Iris pigment epithelial cell (primary cell): ENCODE measurements at places on chromosomes 3 and 15.

DNA sequence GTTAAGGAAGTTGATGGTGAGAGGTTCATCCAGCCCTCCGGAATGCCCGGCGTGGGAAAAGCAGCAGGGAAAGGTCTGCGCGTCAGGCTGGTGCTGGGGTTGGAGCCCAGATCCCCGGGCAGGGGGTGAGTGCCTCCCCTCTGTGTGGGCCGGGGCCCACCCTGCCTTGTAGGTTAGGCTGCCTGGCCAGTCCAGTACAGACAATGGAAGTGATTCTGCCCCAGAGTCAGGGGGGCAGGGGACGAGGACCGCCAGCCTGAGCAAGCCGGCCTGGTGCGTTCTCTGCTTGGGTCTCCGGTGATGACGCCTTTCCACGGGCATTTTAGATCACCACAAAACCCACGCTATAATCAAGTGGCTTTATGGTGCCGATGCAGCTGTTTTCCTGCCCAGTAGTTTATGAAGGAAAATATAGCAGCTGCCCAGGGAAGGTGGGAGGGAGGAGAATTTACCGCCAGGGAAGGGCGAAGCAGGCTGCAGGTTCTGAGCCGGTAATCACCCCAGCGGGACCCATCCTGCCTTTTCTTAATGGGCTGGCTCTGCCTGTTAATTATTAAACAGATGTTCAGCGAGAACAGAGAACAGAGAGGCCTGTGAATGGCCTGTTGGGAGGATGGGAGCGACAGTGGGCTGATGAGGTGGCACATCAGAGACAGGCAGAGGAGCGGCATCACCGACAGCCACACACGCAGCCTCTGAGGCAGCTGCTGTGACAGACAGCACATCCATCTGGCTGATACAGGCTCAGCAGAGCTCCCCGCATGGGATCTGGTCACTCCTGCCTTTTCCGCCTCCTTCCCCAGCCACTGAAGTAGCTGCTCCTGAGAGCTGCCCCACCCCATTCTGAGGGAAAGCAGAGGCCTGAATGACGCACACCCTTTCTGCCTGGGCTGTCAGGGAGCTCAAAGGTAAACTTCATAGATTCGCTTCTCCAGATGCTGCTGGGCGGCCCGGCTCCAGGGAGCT is 35.2 kb downstream of the BDH1 start:
- DNase-seq, result peak; percentile 51

GRCh38 chr3:129978123-129978522 is 3.6 kb downstream of the TRH start:
- DNase-seq, result no peak

- DNase-seq, result no peak
These were observed 412.7 kb downstream of the CNTN4 start for GRCh38 chr3:2511356-2511755.

DNA sequence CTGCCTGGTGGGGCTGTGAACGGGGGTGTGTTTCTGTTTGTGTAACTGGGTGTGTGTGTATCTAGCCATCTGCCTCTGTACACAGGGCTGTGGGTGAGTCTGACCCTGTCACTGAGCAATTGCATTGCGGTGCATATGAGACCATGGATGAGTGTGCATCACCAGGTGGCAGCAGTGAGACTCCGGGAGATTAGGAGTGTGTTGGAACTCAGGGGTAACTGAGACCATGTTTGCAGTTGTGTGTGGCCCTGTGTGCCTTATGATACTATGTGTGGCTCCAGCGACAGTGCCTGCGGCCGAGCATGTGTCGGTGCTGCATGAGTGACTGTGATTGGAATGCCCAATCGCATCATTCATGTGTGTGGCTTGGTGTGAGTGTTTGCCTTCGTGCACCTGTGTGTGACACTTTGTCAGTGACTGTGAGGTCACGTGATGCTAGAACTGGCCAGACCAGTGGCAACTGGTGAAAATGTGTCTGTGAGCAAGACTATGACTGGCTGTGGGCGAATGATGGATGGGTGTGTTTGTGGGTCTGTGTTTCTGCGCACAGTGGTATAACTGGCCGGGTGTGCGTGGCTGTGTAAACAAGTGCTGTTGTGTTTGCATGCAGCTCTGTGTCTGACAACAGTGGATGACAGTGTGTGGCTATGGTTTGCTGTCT is 14.0 kb downstream of the VILL start:
- peak; percentile 54 for DNase-seq

DNA sequence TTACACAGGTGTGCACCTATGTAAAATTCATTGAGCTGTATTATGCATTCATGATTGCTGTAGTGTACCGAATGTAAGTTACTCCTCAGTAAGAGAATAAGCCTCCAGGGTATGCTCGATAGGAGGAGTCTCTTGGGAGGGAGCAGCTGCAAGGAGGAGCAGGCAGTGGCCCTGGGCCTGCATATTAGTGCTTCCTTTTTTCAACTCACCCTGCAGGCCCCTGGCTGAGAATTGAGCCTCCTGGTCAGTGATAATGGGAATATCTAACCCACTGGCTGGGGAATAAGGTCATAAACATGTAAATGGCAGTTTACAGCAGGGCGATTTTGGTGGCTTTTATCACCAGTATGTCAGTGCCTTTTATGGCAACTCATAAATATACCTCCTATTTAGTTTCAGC is 21.7 kb upstream of the SFMBT1 start:
- DNase-seq, result no peak

GRCh38 chr15:98881526-98882520 is 125.8 kb downstream of the PGPEP1L start:
- DNase-seq, result peak; percentile 73

GRCh38 chr3:166282931-166283330 is 445.7 kb upstream of the BCHE start:
- DNase-seq, result no peak

- no peak for DNase-seq
These were observed 25.9 kb downstream of the TLE3 start for GRCh38 chr15:70071799-70072198.

- DNase-seq, result no peak
These were observed 154.4 kb downstream of the EBLN2 start for GRCh38 chr3:73215901-73216300.

GRCh38 chr3:52002748-52003147 is 7.1 kb upstream of the RPL29 start:
- DNase-seq, result no peak

GRCh38 chr3:39528844-39529243 is 61.4 kb downstream of the MOBP start:
- peak; percentile 7 for DNase-seq

GRCh38 chr3:42062464-42062863 is 28.7 kb upstream of the TRAK1 start:
- no peak for DNase-seq

DNA sequence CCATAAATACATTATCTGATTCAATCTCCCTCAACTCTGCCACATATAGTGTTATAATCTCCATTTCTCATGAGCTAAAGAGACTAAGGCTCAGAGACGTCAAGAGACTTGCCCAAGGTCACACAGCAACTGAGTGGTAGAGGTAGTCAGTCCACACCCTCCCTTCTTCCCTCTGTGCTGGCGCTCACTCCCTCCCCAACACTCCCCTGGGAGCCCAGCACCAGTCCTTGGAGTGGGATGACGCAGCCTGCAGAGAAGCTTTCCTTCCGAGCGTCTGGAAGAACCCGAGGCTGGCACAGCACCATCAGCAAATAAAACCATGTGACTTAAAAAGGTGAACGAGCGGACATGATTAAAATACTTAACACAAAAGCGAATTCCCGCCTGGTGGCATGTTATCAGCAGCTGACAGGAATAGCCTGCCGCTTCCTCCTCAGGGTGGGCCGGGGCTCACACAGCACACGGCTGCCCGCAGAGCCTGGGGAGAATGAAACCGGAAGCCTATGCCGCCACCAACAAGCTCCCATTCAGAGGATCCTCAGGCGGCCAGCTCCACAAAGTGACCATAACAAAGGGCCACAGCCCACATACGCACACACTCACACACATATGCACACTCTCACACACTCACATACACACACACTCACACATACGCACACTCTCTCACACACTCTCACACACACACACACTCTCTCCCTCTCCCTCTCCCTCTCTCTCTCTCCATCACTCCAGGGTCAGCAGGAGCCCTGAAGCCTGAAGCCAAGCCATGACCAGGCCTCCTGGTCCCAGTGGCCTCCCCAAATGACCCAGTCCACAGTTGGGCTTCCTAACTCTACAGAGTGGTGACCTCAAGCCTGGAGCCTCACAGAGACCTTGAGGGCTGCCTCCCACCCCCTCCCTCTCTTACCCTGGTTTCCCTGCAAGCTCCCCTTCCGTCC is 120.5 kb downstream of the XXYLT1 start:
- peak; percentile 78 for DNase-seq

GRCh38 chr3:152323834-152324233 is 55.1 kb downstream of the MBNL1 start:
- no peak for DNase-seq

DNA sequence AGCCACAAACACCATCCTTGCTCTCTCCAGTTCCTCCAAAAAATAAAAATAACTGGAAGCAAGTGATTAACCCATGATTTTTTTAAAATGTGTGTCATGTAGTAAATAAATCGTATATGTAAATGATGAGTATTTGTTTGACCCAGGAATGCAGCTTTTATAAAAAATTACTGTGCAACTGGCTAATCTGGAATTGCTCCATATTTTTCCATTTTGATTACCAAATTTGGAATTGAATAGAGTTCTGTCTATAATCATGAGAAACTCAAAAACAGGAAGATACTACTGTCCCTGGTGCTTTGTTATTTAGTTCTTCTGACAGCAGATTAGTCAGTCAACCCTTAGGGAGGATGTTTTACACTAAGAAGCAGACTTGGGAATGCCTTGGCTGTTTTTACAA is 116.2 kb downstream of the CCNL1 start:
- no peak for DNase-seq

- DNase-seq, result no peak
These were observed 105.9 kb downstream of the TP63 start for GRCh38 chr3:189737071-189737470.

DNA sequence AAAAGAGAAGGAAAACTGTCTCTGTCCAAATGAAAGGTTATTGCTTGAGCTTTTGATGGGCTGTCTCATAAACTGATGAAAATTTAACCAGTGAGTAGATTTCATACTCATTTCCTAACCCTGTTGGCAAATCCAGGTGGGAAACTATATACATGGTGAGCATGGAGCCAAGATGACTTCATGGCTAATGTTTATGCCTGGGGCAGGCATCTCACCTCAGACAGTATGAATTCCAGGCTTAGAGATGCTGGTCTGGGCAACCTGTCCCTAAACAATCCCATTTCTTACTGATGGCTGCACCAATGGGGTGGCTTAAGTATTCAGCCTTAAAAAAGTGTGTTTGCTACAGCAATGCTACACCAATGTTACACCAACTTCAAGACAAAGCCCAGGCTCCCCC is 58.1 kb downstream of the SLTM start:
- no peak for DNase-seq

GRCh38 chr15:33152502-33153109 is 41.9 kb downstream of the FMN1 start:
- DNase-seq, result peak; percentile 24

DNA sequence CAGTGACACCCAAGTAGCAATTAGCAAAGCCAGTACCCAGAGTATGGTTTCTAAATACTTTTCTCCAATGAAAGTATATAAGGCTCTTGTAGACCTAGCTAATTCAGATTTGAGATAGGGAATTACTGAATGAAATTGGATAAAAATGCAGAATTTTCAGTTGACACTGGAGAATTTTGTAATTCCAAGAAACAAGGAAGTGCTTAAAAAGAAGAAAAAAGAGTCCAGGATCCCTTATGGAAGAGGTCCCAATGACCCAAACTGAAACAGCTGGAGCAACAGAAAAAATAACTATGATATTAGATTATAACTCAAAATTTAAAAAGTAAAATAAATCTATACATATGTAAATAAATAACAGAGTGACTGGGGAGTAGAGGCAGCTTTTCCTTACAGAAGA is 335.2 kb downstream of the C3orf38 start:
- DNase-seq, result no peak

DNA sequence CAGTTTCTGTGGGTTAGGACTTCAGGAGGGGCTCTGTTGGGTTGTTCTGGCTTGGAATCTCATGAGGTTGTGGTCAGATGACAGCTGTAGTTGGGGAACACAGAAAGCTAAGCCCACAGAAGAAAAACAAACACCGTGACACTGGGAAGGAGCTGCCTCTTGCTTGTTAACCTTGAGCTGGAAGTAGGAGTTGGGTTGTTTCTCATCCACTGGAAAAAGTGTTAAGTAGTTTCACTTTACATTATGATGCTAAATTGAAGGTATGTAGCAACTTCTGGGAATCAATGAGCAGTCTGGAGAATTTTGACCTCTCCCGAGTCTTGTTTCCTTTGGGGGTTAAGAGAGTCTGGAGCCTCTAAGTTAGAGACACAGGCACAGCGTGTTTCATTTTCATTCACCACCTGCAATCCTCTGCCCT is 20.4 kb downstream of the HACD3 start:
- peak; percentile 88 for DNase-seq

- no peak for DNase-seq
These were observed 124.4 kb downstream of the PDZRN3 start for GRCh38 chr3:73500321-73500720.

DNA sequence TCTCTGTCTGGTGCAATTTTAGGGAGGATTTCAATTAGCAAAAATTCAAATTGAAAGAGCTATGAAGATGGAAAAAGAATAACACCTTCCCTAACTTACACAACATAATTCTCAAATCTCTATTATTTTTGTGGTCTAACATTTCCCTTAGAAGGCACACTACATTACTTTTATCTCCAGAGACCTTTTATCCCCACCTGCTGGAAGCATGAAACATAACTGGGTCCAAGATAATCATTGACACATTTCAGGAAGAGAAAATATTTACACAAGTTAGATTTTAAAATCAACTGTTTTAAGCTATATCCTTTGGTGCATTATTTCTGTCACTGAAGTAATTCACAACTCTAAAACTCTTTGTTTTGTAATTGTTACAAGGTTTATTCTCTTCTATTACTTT is 779.5 kb downstream of the ROBO1 start:
- DNase-seq, result peak; percentile 53

GRCh38 chr15:72136170-72137051 is 18.2 kb downstream of the SENP8 start:
- no peak for DNase-seq

GRCh38 chr3:194339356-194339755 is 11.8 kb downstream of the CPN2 start:
- no peak for DNase-seq

- DNase-seq, result peak; percentile 75
These were observed 176.9 kb downstream of the BBX start for GRCh38 chr3:107699682-107700081.

DNA sequence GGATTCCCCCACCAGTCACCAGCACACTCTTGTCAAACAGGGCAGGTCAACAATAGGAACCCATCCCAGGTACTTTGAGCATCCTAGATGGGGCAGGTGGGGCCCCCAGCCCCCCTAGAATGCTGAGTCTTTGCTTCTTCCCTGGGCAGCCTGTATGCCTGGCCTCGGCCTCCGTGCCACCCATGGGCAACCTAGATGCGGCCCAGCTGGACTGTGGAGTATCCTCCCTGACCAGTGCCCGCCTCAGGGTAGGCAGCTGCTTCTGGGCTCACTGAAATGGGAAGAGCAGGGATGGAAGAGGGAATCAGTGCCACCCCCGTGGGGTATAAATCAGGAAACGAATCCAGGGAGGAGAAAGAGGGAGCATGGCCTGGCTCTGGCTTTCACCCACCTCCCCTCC is 10.9 kb downstream of the DNAH1 start:
- DNase-seq, result no peak

- no peak for DNase-seq
These were observed at the start of gene LTK for GRCh38 chr15:41513506-41514227. LTK (minus strand) TSS chr15:41513827; CDS start chr15:41513709, 118 bp downstream.
